Fibroblast of skin of left biceps (primary cell): ENCODE measurements at places on chromosomes 16 and 17.

- no peak for DNase-seq
Measured at GRCh38 chr16:88391144-88391850, 8.5 kb downstream of the ZNF469 start.

DNA sequence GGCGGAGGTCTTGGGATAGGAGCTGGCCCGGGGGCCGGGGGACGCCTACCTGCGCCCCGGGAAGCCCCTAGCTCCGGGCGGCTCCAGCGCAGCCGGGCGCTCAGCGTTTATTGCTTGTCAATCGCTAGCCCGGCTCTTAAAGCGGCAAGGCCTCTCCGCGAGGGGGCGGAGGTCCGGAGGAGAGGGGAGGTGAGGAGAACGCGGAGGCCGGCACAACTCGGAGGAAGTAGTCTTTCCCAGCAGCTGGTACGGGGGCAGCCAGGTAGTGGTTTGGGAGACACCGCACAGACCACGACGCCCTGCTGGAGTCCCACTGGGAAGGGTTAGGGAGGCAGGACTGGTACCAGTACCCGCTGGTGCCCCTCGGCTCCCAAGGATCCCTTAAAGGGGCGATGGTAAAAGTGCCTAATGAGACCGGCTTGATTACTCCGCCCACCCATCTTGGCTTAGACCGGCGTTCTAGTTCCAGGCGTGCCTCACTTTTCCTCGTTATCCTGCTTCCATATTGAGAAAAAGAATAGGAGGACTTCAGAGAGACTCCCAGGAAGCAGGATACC is at the start of gene MPP2:
MPP2 (minus strand) TSS at position 112 of the 557 bp plus-strand sequence. CDS start 3,076 bp downstream, outside the sequence.
- peak; percentile 19 for DNase-seq

- DNase-seq = no peak
Measured at GRCh38 chr17:41810659-41811548, 845 bp downstream of the P3H4 start.

GRCh38 chr17:42774066-42774745 is 957 bp downstream of the VPS25 start:
- DNase-seq = no peak

- no peak for DNase-seq
Measured at GRCh38 chr17:28972437-28972836, 21.1 kb upstream of the PHF12 start.

GRCh38 chr17:69523244-69523861 is 108.9 kb downstream of the MAP2K6 start:
- DNase-seq = no peak

DNA sequence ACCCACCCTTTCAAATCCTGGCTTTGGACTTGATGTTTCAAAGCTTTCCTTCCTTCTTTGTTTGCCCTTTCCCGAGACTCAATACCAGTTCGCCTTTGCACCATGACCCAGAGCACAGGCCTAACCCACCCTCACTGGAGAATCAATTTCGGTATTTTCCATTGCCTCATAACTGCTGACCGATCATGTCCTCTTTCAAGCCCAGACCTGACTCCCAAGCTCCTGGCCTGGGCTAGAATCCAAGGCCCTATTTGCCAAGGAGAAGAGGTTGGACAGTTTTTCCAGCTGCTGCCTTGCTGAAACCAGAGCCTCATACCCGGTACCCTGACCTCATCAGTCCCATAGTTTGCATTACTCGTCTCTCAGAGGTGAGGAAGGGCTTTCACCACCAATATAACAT is 35.3 kb upstream of the HELZ start:
- DNase-seq = no peak

DNA sequence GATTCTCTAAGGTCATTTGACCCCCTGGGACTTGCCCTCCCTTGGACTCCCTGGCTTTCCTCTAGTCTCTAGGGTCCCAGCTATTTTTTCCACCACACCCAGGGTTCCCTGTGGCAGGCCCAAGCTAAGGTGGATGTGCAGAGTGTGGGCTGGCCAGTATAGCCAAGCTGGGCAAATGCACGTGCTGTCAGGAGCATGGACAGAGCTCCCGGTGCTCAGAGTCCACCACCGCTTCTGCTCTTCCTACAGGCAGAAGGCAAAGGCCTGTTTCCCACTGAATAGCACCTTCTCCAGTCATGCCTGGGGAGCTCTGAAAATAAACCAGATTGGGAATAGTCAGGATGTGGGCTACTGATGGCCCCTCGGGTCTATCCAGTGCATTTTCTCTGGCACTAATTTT is 53.3 kb downstream of the GNAO1 start:
- no peak for DNase-seq
